Ascending aorta (tissue), 2 donors: ENCODE measurements at places on chromosomes 4 and X.

GRCh38 chr4:16665942-16666551, 232.4 kb downstream of the LDB2 start:
- H3K36me3 ChIP-seq, result no peaks in the 10 kb centered on the region
- H3K27ac ChIP-seq, result no peak overlapping the region
- H3K27me3 ChIP-seq, result no peaks in the 10 kb centered on the region

- no peaks in the 10 kb centered on the region for H3K27me3 ChIP-seq
- no peak for DNase-seq
- H3K27ac ChIP-seq, result no peak overlapping the region
- H3K36me3 ChIP-seq, result no peaks in the 10 kb centered on the region
- H3K4me1 ChIP-seq, result peaks cover 8% of the 10 kb centered on the region
- no peak overlapping the region for H3K4me3 ChIP-seq
Measured at GRCh38 chrX:9473708-9474107, 8.8 kb downstream of the TBL1X start.

GRCh38 chr4:1975880-1976279, 32.9 kb downstream of the NELFA start:
- H3K4me1 ChIP-seq, result no peaks in the 10 kb centered on the region
- no peak overlapping the region for H3K4me3 ChIP-seq
- H3K27me3 ChIP-seq, result no peaks in the 10 kb centered on the region
- no peak for DNase-seq
- H3K36me3 ChIP-seq, result peaks cover 78% of the 10 kb centered on the region
- H3K27ac ChIP-seq, result no peak overlapping the region

DNA sequence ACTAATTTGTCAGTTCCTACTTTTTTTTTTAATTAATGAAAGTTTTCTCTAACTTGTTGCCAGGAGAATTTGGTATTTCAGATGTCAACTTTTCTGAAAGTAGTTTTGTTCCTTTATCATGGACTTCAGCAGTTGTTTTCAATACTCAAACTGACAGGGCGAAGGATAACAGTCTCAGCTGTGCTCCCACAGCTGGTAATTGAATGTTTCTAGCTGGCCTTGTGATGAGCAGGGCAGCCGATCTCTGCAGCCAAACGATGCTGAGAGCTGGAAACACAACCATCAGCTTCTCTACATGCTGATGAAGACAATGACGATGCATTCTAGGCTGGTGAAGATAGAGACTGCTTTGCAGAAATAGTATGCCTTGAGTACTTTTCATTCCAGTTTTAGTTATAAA, 130.0 kb upstream of the MAP9 start:
- H3K4me3 ChIP-seq, result no peak overlapping the region
- no peak for DNase-seq
- no peak overlapping the region for H3K27ac ChIP-seq
- H3K36me3 ChIP-seq, result no peaks in the 10 kb centered on the region
- H3K27me3 ChIP-seq, result no peaks in the 10 kb centered on the region
- no peaks in the 10 kb centered on the region for H3K4me1 ChIP-seq

DNA sequence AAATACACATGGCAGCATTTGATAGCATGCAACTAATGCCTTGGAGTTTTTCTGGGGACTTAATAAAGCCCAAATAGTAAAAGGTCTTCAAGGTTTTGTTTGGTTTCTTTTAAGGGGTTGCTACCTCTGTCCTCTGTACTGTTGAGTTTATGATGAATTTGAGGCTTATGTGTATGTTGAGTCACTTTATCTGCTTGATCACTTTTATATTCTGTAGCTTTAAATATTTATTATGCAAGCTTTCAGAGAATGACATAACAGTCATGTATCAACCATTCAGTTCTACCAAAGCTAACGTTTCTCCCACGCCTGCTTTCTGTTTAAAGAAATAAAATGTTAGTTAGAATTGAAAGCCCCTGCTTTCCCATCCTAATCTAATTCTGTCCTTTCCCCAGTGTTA, 122.2 kb downstream of the NHS start:
- no peak overlapping the region for H3K27ac ChIP-seq
- H3K27me3 ChIP-seq, result no peaks in the 10 kb centered on the region
- H3K4me1 ChIP-seq, result no peaks in the 10 kb centered on the region
- no peak overlapping the region for H3K4me3 ChIP-seq

GRCh38 chr4:4639370-4639769, 97.5 kb upstream of the STX18 start:
- no peak overlapping the region for H3K4me3 ChIP-seq
- H3K27ac ChIP-seq, result no peak overlapping the region
- H3K4me1 ChIP-seq, result no peaks in the 10 kb centered on the region
- H3K27me3 ChIP-seq, result no peaks in the 10 kb centered on the region

- peak overlapping the region; percentile 20 for H3K4me3 ChIP-seq
- H3K27ac ChIP-seq, result no peak overlapping the region
- no peaks in the 10 kb centered on the region for H3K27me3 ChIP-seq
- no peak for DNase-seq
Measured at GRCh38 chrX:71053217-71053621, 14.9 kb downstream of the SNX12 start.

DNA sequence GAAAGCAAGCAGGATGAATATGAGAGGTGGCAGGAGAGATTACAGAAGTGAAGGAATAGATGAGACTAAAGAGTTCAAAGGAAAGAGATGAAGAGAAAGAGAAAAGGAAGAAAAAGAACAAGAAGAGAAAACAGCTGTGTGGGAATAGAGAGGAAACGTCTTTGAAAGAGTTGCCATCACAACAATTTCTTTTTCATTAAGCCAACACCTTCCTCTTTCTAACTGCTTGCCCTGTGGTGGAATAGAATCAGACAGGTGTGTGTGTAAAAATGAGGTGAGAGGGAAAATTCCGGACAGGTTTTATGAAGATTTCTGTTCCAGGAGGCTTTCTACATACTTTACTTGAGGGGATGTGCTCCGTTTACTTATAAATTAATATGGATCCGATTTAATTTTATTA, 28.8 kb downstream of the DTHD1 start:
- no peak for DNase-seq
- no peaks in the 10 kb centered on the region for H3K36me3 ChIP-seq
- no peaks in the 10 kb centered on the region for H3K4me1 ChIP-seq
- H3K27me3 ChIP-seq, result no peaks in the 10 kb centered on the region
- no peak overlapping the region for H3K27ac ChIP-seq
- no peak overlapping the region for H3K4me3 ChIP-seq

GRCh38 chrX:20995829-20996228, 378.4 kb upstream of the CNKSR2 start:
- H3K27ac ChIP-seq, result no peak overlapping the region
- H3K27me3 ChIP-seq, result no peaks in the 10 kb centered on the region
- no peak overlapping the region for H3K4me3 ChIP-seq
- no peak for DNase-seq
- H3K36me3 ChIP-seq, result no peaks in the 10 kb centered on the region

- no peaks in the 10 kb centered on the region for H3K27me3 ChIP-seq
- no peak for DNase-seq
- no peak overlapping the region for H3K4me3 ChIP-seq
- no peaks in the 10 kb centered on the region for H3K36me3 ChIP-seq
Measured at GRCh38 chrX:115462406-115462805, 98.6 kb upstream of the PLS3 start.

- no peak overlapping the region for H3K4me3 ChIP-seq
- no peak for DNase-seq
- no peak overlapping the region for H3K27ac ChIP-seq
- H3K27me3 ChIP-seq, result no peaks in the 10 kb centered on the region
- H3K4me1 ChIP-seq, result no peaks in the 10 kb centered on the region
Measured at GRCh38 chrX:100440006-100440405, 29.9 kb upstream of the PCDH19 start.

DNA sequence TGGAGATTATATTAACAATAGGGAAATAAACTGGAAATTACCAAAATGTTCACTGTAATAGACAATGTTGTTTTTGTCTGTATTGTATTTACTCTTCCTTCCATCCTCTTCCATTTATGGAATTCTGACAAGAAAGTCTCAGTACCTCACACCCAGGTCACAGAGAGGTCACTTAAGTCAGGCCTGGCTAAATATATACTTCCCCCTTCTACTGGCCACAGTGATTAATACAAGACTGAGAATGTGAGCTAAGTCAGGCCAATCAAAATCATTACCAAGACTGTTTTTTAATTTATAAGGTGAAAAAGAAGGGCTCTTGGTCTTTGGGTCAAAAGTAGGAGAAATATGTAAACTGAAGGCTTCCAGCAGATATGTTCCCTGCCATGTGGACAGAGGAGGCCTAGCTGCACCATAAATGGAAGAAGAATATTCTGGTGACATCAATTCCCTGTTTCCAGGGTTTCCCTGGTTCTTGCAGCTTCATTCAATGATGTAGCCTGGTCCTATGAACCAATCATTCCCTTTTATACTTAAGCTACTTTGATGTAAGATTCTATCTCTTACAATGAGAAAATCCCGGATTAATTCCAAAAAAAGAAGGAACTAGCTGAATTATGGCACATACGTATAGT, 64.3 kb downstream of the LRBA start:
- DNase-seq, result no peak
- H3K4me3 ChIP-seq, result no peak overlapping the region
- no peaks in the 10 kb centered on the region for H3K4me1 ChIP-seq
- H3K27ac ChIP-seq, result no peak overlapping the region
- no peaks in the 10 kb centered on the region for H3K27me3 ChIP-seq

- H3K27ac ChIP-seq, result no peak overlapping the region
- H3K27me3 ChIP-seq, result no peaks in the 10 kb centered on the region
- no peak overlapping the region for H3K4me3 ChIP-seq
- no peaks in the 10 kb centered on the region for H3K36me3 ChIP-seq
- DNase-seq, result no peak
Measured at GRCh38 chr4:98685225-98686042, 27.0 kb upstream of the TSPAN5 start.

DNA sequence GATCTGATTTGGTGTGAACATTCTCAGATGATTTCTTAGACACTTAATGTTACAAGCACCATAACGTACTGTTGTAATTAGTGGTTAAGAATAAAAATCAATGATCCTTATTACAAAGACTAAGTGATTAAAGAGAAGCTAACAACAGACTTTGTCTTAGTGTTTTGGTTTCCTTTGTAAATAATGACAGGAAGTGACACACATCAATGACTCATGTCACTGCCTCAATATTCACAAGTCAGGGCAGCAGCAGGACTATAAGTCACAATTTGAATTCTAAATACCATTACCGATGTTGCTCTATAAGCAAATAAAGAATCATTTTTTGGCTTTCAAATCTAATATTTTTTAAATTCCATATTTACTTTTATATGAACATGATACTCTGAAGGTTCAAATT, 115.8 kb upstream of the FAT4 start:
- H3K4me3 ChIP-seq, result no peak overlapping the region
- H3K36me3 ChIP-seq, result no peaks in the 10 kb centered on the region
- H3K27me3 ChIP-seq, result no peaks in the 10 kb centered on the region
- DNase-seq, result no peak

- no peak overlapping the region for H3K27ac ChIP-seq
- H3K36me3 ChIP-seq, result no peaks in the 10 kb centered on the region
- DNase-seq, result no peak
- H3K4me1 ChIP-seq, result no peaks in the 10 kb centered on the region
- H3K4me3 ChIP-seq, result no peak overlapping the region
Measured at GRCh38 chrX:10050481-10050880, 83.3 kb downstream of the CLDN34 start.

DNA sequence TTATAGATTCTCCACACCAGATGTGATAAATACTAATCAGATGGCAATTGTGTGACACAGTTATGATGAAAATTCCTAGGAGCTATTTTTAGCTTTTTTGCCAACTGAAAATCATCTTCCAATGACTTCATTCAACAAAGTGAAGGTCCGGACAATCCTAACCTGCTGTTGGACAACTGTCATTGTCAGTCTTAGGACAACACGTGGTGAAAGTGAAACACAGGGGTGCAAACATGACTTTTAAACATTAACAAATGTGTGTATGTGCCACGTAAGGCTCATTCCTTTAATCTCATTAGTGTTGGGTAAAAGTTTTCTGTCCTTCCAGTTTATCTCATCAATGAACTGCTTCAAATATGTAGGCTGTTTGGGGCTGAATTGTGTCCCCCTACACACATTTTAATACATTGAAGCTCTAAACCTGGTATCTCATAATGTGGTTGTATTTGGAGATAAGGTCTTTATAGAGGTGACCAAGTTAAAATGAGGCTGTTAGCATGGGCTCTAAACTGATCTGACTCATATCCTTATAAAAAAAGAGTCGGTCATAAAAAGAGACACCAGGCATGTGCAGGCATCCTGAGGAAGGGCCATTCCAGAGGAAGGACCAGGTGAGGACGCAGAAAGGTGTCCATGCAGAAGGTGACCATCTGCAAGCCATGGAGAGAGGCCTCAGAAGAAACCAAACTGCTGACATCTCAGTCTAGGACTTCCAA, 41.2 kb upstream of the SMAD1 start:
- DNase-seq, result no peak
- no peaks in the 10 kb centered on the region for H3K27me3 ChIP-seq
- no peak overlapping the region for H3K4me3 ChIP-seq
- H3K4me1 ChIP-seq, result no peaks in the 10 kb centered on the region
- H3K27ac ChIP-seq, result no peak overlapping the region

- no peak overlapping the region for H3K27ac ChIP-seq
- no peaks in the 10 kb centered on the region for H3K27me3 ChIP-seq
- no peaks in the 10 kb centered on the region for H3K36me3 ChIP-seq
- no peak overlapping the region for H3K4me3 ChIP-seq
- no peak for DNase-seq
- no peaks in the 10 kb centered on the region for H3K4me1 ChIP-seq
Measured at GRCh38 chrX:19072372-19072771, 49.9 kb downstream of the ADGRG2 start.

GRCh38 chr4:183876268-183876934, 28.7 kb upstream of the STOX2 start:
- peak overlapping the region; percentile 72 for H3K27ac ChIP-seq
- peaks cover 9% of the 10 kb centered on the region for H3K4me1 ChIP-seq
- H3K27me3 ChIP-seq, result no peaks in the 10 kb centered on the region
- peak overlapping the region; percentile 63 for H3K4me3 ChIP-seq
- DNase-seq, result peak; percentile 90

- DNase-seq, result no peak
- no peak overlapping the region for H3K4me3 ChIP-seq
- H3K27me3 ChIP-seq, result no peaks in the 10 kb centered on the region
- H3K4me1 ChIP-seq, result no peaks in the 10 kb centered on the region
Measured at GRCh38 chrX:40420899-40421729, 159.7 kb upstream of the ATP6AP2 start.

GRCh38 chrX:41137589-41137988, 52.3 kb downstream of the USP9X start:
- DNase-seq, result no peak
- no peak overlapping the region for H3K4me3 ChIP-seq
- no peaks in the 10 kb centered on the region for H3K27me3 ChIP-seq
- H3K27ac ChIP-seq, result no peak overlapping the region
- H3K36me3 ChIP-seq, result peaks cover 19% of the 10 kb centered on the region
